ENCODE measurements at places on chromosomes 7 and 10.
A peak's percentile ranks its signal among the peaks of the same experiment; 100 is the strongest.

- no peak for DNase-seq
These were observed 9.1 kb downstream of the SLC13A4 start for GRCh38 chr7:135718794-135719437.

GRCh38 chr10:108709927-108710722 lies 1213.2 kb downstream of the XPNPEP1 start:
- no peak for DNase-seq

GRCh38 chr7:123844712-123845219 lies at the start of gene HYAL4:
Gene HYAL4 (plus strand): TSS chr7:123845169. CDS start chr7:123868274, 23,105 bp downstream.
- no peak for DNase-seq

DNA sequence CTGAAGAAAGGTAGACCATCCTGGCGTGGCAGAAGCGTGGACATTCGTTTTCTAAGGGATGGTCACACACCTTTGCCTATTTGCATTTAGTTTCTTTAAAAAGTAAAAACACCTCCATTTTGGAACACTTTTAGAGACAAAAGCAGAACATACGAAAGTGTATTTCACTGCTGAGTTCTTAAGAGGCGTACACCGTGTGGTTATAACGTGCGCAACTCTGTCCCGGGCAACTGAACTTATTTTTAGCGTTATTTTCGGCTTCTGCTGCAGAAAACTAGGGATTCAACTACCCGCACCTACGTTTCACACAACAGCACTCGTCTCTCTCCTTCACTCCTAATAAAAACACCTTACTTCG lies 557 bp upstream of the LSM8 start:
- DNase-seq, result no peak

DNA sequence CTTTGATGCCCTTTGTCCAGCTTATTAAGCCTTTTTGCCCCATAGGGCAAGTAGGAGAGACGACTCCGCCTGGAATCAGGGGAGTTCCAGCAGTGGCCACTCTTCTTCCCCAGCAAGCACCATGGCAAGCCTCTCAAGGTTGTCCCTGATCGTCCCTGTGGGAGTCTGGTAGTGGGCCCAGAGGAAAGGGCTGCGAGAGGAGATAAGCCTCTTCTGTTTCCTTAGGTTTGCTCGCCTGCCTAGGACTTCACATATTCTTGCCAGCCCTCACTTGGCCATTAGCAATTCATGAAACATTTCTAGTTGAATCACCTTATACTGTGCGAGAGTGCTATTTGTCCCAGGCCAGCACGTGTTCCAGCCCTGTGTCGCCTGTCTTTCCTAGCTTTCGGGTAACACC lies 47.8 kb upstream of the CPN1 start:
- no peak for DNase-seq

- DNase-seq, result no peak
These were observed 22.9 kb downstream of the SRPK2 start for GRCh38 chr7:105365541-105366534.

DNA sequence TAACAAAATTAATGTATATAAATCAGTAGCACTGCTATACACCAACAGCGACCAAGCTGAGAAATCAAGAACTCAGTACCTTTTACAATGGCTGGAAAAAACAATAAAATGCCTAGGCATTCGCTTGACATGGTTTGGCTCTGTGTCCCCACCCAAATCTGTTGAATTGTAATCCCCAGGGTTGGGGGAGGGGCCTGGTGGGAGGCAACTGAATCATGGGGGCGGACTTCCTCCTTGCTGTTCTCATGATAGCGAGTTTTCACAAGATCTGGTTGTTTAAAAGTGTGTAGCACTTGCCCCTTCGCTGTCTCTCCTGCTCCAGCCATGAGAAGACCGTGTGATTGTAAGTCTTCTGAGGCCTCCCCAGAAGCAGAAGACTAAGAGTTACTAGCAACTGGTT lies 8.6 kb downstream of the ZNF786 start:
- no peak for DNase-seq

- peak; percentile 56 for DNase-seq
These were observed at the start of gene WDR11 for GRCh38 chr10:120850911-120851865. Gene WDR11 (plus strand): TSS chr10:120851362. CDS start chr10:120851421, 59 bp downstream.

GRCh38 chr10:70832852-70833528 lies 17.2 kb downstream of the SGPL1 start:
- DNase-seq, result no peak

DNA sequence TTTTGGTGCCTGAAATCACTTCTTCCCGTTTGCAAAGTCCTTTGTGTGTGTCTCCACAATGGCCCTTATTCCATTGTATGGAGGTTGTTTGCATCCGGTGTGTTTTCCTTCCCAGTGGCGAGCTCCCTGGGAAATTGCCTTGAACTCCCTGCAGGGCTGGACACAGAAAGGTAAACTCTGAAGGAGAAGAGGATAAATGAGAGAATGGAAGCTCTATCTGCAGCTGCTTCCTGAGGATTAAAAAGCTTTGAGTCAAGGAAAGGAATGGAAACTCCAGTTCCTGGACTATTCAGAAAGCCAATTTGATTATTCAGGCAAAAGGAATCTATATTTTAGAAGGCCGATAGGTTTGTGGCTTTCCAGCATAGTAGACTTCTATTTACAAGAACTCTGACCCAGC lies 4.4 kb upstream of the GRK5 start:
- no peak for DNase-seq

DNA sequence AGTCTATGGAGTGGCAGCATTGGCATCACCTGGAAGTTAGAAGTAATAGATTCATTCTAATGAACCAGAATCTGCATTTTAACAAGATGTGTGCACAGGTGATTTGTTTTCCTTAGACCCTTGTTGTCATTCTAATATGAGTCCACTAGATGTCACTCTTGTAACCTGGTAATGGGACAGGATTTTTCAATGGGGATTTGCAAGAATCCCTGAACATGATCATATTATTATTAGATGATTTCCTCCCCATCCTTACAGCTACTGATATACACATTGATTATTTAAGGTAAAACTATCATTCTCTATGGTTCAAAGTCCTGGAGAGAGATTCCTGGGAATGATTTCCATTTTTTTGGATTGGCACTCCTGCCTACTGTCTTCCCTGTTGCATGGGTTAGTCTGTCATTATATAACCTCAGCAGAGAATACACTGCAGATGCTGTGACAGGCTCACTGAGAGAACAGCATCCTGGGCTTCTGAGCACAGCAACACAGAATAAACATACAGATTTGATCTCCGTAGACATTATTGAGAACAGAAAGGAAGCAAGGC lies 194.9 kb downstream of the SUGCT start:
- DNase-seq, result no peak

- no peak for DNase-seq
These were observed 281.1 kb downstream of the PLXNA4 start for GRCh38 chr7:132295175-132295574.

DNA sequence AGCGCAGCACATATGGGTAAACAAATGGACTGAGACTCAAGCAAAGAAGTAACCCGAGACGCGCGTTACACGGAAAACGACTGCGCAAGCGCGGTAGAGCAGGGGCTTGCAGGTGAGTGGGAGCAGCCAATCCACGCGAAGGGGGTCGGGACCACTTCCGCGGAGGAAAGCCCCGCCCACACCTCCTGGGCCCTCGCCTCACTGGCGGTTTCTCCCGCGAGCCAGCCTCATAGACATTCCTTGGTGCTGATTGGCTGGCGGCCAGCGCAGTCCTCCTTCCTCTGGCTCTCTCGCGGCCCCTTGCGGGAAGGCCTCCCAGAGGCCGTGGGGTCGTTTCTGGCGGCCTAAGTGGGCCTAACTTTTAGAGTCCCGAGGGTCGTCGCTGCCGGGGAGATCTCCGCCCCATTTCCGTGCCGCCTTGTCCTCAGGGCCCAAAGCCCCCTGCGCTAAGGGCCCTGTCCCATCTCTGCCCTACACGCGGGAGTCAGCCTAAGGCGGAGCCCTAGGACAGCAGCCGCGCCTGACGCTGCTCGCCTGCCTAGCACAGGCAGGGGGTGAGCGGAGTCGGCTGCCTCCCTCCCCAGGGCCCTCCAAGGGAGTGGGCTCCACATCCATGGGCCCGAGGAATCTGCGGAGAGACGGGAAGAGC lies 9.1 kb upstream of the FXYD4 start:
- peak; percentile 96 for DNase-seq

GRCh38 chr7:207418-208129 lies 15.2 kb downstream of the FAM20C start:
- no peak for DNase-seq

DNA sequence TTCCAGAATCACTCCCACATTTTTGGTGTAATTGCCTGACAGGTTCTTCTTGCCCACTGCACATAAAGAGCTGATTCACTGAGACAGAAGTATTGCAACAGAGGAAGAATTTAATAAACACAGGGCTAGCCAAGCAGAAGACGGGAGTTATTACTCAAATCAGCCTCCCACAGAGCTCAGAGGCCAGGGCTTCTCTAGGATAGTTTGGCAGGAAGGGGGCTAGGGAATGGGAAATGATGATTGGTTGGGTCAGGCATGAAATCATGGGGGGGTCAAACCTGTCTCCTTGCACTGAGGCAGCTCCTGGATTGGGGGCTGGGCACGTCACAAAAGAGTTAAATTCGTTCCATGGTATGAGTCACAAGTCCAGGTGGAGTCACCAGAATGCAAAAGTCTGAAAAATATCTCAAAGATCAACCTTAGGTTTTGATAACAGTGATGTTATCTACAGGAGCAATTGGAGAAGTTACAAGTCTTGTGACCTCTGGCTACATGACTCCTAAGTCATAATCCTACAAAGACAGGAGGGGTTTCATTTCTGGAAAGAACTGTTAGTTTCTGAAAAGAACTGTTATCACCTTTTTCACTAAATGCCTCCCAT lies 30.2 kb upstream of the ERCC6 start:
- DNase-seq, result no peak

GRCh38 chr10:69800109-69800508 lies 1.6 kb upstream of the COL13A1 start:
- DNase-seq, result no peak

- no peak for DNase-seq
These were observed at the start of gene ADCYAP1R1 for GRCh38 chr7:31051598-31052486. Gene ADCYAP1R1 (plus strand): TSS chr7:31052308. CDS start chr7:31063265, 10,957 bp downstream.

DNA sequence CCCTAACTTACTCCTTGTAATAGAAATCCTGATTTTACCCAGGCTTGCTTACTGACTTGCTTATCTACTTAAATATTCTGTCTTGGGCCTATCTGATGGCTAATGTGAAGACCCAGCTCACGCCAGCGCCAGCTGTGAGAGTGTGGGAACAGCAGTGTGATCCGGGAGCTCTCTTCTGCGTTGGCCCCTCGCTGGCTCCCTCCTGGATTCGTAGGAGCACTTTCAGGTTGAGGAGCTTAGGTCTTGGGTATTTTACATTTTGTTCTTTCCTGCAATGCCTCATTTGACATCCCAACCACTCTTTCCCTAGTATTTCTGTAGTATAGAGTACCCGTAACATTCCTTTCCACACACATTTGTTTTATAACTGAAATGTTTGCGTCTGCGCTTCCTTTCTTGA lies 51.7 kb downstream of the CREM start:
- DNase-seq, result no peak

- DNase-seq, result no peak
These were observed 431.6 kb upstream of the NPVF start for GRCh38 chr7:25659841-25660240.

DNA sequence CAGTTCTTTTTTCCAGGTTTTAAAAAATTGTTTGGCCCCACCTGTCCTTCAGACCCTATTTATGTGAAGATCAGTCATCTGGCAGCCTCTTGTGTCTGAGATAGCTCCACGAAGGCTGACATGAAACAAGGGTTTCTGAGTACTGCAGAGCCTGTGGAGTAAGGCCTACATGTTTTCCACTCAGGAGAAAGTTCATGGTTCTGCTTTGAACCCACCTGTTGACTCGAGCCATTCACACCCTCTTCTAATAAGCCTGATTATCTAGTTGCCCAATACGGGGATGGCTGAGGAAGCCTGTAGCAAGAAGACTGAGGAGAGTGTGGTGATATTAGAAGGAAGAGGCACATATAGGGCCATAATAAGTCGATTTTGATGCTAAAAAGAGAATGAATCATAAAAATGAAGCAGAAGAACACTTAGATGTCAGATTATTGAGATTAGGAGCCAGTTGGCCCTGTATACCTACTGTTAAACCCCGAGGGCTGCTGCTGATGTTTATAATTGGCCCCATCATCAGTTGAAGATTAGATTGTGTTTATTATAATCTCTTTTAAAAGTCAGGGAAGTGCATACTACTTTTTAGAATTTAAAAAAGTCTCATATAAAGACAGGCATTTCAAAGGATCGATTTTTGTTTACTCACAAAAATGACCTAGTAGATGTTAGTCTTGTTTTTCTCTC lies 109.4 kb downstream of the CDK14 start:
- no peak for DNase-seq

DNA sequence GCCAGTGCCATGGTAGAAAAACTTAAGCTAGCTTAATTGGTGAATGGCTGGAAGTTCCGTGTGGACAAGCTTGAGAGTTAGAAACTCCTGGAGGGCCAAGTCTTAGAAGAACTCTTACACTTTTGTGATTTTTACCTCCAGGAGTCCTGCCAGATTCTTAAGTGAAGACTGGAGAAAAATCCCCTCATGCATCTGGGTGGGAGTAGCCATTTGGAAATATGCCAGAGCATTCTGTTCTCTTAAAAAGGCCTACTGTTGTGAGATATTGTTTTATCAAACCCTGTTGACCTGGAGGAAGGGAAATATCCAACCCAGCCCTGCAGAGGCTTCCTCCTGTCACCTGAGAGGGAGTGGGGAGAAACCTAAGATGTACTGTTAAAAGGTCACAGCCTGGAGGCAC lies 17.6 kb upstream of the MCM10 start:
- DNase-seq, result no peak

DNA sequence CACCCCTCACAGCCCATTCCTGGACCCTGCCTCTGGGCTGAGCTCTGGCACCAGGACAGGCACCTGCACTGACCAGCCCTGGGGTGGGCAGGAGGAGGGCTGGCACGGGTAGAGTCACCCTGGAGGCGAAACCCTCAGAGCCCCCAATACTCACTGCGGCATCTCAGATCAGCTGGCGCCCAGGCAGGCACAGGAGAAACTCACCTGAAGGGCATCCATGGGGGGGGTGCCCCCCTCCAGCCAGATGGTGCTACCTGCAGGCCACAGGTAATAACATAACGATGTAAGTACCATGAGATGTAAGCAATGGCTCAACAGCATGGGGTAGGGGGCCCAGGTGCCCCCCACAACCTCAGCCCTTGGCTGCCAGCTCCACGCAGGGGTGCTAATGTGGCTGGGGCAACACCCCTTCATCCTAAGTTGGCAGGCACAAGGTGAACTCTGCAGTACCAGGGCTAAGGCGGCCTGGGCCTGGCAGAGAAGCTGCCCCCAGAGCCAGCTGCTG lies 12.1 kb upstream of the PYROXD2 start:
- DNase-seq, result no peak

DNA sequence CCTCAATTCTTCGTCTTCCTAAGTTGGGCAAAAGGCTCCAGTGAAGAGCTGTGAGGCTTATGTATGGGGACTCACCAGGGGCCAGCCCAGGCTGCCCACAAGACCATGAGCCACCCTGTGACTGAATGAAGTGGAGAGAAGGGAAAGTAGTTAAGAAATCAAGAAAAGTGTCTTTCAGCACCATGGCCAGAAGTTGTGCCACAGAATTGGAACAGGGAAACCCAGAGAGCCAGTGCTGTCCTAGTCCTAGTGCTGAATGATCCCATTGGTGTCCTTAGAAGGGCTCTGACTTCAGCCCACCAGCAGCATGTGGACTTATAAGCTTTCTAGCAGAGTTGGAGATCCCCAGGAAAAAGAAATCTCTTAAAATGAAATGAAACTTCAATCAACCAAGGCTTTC lies 37.0 kb upstream of the CCSER2 start:
- DNase-seq, result no peak
